ENCODE measurements at places on chromosomes 5 and 9.

DNA sequence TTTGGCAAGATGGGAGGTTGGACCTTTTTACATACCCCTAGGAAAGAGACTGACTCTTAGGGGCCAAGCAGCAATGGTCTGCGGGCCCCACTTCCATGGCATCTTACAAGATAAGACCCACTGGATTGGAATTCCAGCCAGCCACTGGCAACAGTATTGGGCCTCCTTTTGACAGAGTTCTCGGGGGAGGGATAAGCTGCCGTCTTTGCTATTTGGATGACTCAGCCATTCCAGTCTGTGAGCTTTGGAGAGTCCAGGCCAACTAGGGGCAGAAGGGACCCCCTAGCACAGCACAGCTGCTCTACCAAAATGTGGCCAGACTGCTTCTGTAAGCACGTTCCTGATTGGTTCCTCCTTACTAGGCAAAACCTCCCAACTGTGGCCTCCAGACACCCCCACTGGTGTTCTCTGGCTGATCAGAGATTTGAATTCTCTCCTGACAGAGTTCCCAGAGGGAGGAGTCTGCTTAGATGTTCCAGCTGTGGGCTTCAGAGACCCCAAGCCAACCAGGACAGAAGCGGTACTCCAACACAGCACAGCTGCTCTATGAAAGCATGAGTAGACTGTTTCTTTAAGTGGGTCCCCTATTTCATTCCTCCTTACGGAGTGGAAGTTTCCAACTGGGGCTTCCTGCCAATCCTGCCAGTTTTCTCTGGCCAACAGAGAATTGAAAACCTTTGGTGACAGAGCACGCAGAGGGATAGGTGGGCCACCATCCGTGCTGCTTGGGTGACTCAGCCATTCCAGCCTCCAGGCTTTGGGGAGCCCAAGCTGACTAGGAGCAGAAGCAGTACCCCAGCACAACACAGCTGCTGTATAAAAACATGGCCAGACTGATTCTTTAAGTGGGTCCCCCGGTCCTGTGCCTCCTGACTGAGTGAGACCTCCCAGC lies 672.1 kb upstream of the RIOK2 start:
- DNase-seq: no peak

- DNase-seq: no peak
Observed at GRCh38 chr9:110509792-110510191, 69.7 kb downstream of the SVEP1 start.

DNA sequence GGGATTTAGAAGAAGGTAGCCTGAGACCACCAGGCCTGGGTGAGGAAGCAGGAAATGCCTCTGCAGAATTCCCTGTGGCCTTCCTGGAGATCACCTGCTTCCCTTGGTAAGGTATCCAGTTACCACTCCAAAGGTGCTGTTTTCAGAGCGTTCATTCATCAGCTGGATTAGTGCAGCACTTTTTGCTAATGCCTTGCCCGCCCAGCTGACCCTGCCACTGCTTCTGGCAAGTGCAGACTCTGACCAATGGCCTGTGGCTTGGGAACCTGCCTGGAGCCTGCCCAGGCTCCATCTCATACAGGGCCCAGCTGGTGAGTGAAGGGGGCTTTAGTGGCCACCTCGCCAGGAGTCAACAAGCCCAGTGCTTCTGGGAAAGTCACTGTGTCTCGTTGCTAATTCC lies 48.6 kb downstream of the FOXI1 start:
- no peak for DNase-seq

DNA sequence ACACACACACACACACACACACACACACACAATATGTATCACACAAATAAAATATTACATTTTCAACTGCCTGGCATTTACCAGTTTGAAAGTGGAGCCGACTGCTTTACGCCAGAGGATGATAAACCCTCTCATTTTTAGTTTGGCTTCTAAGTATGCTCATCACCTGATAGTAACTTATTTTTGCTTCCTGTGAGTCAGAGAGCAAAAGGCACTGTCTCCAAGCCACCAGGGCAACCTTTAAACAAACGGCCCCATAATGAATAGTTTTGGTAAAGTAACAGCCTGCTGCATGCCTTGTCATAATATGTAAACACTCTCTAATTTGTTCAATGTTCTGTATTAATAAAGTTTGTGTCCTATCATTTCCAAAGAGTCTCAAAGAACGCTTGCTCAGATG lies 26.9 kb downstream of the KLF4 start:
- no peak for DNase-seq

All from esophagus muscularis mucosa (tissue), 4 donors.